ENCODE measurements at places on chromosomes 13 and 19.

- no peak for DNase-seq
Observed at GRCh38 chr19:28652765-28653164, 560.2 kb downstream of the UQCRFS1 start.

DNA sequence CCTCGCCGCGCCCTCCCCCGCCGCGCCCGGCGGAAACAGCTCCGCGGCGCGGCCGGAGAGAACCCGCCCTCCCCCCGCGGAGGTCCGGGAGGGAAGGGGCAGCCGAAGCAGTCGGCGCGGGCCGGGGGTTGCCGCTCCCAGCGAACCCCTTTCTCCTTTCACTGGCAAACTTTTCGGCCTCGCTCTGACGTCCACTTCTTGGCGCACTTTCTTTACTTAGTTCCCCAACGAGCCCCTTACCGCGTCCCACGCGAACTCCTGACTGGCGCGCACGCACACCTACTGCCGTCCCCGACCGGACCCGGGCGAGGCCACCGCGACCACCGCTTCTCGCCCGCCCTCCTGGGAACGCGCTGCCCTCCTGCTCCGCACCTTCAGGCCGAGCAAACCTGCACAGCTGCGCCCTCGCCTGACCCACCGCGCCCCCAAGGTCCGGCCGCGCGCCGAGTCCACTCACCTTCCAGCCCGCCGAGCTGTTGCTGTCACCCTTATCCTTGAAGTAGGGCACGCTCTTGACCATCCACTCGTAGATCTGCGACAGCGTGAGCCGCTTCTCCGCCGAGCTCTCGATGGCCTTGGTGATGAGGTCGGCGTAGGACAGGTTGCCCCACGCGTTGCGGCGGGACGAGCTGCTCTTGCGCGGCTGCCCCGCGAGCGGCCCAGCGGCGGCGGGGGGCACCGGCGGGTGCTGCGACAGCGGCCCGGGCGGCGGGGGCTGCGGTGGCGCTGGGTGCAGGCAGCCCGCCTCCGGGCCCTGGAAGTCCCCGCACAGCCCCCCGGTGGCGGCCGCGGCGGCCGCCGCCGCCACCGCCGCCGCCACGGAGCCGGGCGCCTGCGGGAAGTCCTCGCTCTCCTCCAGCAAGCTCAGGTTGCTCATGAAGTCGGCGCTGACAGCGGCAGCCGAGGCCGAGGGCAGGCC is 1.1 kb downstream of the FOXO1 start:
- DNase-seq, result peak; percentile 28

DNA sequence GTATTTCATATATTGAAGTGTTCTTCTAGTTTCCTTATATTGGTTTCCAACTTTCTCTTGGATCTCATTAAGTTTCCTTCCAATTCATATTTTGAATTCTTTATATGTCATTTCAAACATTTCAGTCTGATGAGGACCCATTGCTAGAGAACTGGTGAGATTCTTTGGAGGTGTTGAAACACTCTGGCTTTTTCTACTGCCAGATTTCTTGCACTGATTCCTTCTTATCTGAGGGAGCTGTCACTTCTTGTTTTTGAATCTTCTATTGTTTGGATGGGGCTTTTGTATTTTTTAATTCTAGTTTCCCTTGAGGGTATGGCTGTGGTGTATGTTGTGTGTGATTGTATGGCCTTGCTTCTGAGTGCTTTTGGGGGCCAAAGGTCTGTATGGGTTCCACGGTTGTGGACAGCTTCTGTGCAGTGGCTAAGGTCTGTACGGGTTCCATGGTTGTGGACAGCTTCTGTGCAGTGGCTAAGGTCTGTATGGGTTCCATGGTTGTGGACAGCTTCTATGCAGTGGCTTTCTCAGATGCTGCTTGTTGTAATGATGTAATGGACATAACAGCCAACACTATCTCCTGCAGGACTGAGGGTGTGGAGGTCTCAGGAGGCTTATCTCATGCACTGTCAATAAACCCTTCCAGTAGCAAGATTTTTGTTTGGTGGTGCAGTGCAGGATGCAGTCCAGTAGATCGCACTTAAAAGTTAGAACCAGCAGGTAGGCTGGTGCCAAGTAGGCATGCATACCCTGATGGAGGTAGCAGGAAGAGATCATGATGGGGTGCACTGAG is 36.8 kb downstream of the ACSBG2 start:
- no peak for DNase-seq

- DNase-seq, result no peak
Observed at GRCh38 chr19:35929876-35930275, 6.3 kb upstream of the LRFN3 start.

DNA sequence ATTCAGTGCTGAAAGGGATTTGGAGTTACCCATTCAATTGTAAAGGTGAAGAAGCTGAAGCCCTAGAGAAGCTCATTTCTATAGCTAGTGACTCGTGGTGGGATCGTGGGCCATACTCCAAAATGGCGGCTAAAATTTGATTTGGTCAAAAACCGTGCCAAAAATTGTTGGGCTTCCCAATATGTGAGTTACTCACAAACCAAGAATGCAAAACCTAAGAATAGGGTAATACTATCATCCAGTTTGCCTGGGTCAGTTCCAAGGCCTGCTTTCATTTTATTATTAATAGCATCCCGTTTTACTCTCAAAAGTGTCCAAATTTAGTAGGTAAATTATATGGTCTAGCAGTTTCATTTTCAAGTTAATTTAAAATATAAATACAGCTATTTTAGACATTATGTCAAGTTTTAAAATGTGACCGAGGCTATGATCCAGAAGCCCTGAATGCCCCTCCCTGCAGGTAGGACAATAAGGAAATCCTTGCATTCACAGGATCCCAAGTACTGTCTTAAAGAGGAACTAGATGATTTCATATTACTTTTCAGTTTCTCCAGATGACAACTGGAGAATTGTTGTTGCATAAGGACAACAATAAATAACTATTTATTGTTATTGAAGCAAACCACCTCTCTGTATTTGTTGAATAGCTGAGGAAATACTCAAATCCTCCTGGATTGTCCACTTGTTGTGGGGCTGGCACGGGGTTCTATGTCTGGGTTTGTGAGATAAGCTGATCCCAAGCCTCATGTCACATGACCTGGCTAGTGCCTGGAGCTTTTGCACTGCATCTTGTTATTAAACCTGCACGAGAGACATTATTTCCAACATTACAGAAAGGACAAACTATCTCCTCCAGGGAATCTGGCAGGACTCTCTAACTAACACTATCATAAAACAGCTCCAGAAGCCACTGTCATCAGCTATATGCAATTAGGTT is 11.6 kb upstream of the RAP2A start:
- no peak for DNase-seq

DNA sequence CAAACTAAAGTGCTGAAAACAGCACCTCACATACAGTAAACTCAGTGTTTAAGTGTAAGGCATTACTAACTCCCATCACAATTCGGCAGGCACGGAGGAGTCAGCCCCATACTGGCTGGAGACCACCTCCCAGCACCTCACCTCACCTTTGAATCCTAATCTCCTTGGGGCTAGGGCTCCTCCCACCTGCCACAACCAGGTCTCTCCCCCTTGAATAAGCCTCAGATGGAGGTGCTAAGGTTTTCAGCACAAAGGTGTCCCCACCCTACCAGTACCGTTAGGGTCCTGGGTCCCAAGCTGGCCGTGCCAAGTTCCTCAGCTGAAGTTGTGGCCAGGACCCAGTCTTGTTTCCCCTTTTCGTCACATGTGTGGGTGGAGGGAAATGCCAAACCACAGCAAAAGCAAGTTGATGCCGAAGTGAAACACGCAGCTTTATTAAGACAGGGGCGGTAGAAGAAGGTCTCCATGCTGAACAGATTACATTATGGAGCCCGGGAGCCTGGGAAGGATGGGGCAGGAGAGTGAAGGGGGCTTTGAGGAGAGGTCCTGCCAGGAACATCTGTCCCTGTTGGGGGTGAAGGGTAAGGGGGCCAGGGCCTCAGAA is at the start of gene IGFLR1:
TSS of gene IGFLR1 (minus strand) at position 332 of the 604 bp plus-strand sequence. CDS start 1,272 bp downstream, outside the sequence.
- DNase-seq, result peak; percentile 70

DNA sequence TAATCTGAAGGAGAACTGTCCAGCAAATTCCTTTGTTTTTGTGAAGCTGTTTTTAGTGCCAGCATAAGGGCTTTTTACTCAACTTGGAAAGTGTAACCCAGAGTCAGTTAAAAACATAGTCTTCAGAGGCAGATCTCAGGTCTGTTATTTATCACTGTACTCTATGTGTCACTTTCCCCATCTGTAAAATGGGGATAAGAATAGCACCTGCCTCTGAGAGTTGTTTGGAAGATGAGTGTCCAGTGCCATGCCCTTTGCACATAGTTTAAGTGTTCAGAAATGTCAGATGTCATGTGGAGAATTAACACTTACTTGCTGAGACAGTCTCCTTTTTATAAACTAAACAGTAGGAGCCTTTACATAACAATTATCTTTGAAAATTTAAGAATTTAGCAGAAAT is 27.9 kb downstream of the USPL1 start:
- DNase-seq, result no peak

DNA sequence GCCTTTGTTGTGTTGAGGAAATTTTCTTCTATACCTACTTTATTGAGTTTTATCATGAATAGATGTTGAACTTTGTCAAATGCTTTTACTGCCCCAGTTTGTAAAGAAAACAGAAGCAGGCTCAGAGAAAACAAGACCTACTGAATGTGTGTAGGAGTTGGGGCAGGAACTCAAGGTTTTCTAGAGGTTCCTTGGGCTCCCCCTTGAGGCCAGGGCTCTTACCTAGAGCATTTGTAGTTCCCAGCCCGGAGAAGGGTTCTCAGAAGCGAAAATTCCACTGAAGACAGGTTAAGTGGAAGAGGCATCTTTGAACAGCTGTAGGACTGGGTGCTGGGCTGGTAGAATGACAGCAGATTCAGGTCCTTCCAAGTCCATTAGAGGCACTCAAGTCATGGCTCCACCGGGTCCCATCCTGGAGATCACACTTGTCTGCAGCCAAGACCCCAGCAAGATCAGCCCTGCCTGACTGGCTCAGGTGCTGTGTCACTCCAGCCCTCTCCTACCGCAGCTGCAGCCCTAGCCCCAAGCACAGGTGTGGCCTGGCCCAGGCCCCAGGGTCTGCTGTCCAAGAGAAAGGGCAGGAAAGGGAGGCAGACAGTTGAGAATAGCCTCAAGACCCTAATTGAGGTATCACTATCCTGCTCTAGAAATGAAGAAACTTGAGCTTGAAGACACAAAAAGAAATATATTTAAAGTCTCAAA is 425.5 kb downstream of the PCDH20 start:
- no peak for DNase-seq

DNA sequence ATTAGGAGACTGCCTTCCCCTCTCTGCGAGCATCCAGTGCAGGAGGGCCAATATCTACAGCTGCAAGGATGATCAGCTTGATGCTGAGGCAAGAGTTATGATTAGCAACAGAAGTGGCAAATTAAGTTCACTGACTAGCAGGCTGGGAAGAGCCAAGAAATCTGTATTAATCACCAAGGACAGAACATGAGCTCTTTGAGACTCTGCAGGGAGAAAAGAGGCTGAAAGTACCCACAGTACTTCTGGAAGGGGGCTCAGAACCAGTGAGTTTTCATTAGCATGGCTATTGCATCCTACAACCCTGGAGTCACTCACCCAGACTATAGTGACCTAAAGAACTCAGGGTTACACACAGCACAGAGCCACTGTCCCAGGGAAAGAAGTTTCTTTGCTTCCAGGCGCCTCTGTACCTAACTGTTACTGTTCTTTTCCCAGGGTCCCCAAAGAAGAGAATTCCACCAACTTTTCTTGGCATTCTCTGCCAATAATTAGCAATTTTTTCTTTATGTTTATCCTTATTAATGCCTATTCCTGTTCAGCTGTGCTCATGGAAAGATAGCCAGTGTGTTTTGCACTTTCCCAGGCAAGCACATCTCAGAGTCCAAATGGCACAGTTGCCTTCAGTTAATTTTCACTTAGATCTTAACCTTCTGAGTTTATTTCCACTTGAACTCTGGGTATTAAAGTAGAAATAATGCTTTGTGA is 25.8 kb upstream of the MEDAG start:
- DNase-seq, result no peak

- DNase-seq, result no peak
Observed at GRCh38 chr19:49912965-49913685, 15.9 kb upstream of the ATF5 start.

DNA sequence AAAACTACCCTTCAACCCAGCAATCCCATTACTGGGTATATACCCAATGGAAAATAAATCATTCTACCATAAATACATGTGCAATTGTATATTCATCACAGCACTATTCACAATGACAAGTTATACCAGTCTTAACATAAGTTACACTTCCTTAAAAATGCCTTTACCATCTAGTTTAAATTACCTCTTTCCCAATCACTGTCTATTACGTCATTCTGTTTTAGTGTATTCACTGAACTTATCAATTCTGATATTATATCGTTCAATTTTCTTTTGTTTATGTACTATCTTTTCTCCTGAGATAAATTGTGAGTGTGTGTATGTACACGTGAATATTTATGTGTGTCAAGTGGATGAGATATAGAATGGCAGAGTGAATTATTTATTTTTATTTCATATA is 1416.8 kb downstream of the OLFM4 start:
- no peak for DNase-seq

DNA sequence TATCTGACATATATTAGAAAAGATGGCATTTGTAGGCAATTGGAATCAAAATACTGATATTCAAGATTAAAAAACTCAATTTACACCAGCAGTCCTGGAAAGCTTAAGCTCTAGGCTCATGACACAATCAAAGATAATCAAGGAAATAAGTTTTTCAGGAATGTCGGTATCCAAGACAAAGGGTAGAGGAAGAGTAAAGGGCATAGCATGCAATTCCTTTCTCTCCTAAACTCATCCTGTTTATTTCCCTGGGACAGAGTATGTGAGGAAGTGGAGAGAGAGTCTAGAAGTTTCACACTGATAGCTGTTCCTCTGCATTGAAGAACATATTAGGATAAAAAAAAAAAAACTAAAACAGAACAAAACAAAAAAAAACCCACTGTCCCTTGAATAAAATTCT is 2452.1 kb downstream of the PCDH9 start:
- no peak for DNase-seq

GRCh38 chr19:815079-815774 is 6.5 kb downstream of the PLPPR3 start:
- no peak for DNase-seq

DNA sequence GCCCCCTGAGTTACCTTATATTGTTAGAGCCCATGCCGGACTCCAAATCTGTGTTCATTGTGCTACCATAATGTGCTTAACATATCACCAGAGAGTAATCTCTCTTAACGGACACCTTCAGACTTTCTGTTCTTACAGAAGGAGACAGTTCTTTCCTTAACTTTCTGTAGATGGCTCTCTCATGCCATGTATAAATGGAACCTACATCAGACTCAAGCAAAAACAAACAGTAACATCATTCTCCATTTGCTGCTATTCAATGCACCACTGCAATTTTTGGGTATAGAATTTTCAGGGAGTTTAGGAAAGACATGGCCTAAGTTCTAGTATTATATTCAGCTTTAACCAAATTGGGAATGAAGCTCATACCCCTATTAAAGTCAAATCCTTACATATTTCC is 12.6 kb upstream of the UGGT2 start:
- no peak for DNase-seq

GRCh38 chr19:13958043-13958442 is 5.7 kb downstream of the DCAF15 start:
- DNase-seq, result no peak

GRCh38 chr19:29785955-29786589 is 25.7 kb upstream of the CCNE1 start:
- no peak for DNase-seq

All from activated gamma-delta T cell treated with anti-CD3 and anti-CD28 coated beads, Interleukin-2, amount 50 U/mL, for 16 hours (primary cell).